ENCODE measurements at places on chromosomes 4 and X.

DNA sequence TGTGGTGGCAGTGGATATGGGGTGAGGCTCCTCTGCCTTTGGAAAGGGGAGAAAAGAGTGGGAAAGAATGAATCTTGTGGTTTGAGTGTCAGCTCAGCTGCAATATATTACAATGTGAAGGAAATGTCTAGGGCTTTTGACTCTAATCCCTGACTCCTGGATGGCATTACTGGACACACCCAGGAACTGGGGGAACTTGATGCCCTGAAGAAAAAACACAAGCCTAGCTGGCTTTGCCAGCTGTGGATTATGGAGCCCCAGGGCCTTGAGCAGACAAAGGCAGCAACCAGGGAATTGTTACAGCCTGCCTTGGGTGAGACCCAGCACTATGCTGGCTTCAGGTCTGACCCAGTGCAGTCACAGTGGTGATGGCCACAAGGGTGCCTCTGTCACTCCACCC, 57.1 kb upstream of the CYSLTR1 start:
- DNase-seq = no peak

DNA sequence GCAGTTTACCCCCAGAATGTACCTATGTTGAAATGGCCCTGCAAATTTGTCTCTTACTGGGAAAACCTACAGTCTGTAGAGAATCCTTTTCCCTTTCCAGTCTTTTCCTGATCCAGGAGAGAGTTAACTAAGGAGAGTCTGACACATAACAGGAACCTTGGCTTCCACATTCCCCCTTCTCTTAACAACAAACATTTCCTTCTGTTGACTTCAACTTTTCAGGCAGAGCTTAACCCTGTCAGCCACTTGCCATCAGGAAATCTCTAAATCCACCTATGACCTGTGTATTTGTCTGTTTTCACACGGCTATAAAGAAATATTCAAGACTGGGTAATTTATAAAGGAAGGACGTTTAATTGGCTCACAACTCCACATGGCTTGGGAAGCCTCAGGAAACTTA, 45.6 kb upstream of the GPR78 start:
- no peak for DNase-seq

DNA sequence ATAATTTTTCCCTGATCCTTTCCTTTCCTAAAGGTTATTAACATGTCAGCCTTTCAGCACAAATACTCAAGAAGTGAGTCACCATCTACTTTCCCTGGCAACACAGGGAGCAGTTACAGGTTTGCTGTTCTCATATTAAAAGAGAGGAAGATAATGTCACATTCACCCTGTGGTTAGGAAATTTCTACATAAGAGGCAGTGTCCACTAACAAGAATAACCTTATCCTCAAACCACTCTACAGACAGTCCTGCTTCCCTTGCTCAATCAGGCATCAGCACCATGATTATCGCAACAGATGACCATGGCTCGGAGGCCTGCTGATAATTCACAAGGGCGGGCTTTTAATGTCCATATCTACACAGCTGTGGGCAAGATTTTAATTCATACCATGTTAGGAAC, 30.9 kb downstream of the RNF150 start:
- DNase-seq = peak; percentile 3

GRCh38 chr4:87150498-87151261, 69.7 kb downstream of the KLHL8 start:
- DNase-seq = peak; percentile 89

DNA sequence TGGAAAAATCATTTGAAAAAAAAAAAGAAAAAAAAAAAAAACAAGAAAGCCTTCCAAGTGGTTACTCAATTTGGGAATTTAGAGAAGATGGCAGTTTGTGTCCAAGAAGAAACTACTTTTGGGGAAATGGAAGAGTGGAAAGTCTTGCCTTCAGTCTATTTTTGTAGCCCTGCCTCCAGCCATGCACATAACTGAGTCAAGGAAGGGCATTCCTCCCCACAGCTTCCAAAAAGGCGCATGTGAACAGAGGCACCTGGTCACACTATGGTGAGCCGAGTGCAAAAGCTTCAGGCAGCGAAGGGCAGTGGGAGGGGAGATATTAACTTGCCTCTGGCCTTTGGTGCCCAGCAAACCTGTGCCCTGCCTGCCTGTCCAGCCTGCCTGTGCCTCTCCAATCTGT, 163.7 kb downstream of the SMIM20 start:
- no peak for DNase-seq

DNA sequence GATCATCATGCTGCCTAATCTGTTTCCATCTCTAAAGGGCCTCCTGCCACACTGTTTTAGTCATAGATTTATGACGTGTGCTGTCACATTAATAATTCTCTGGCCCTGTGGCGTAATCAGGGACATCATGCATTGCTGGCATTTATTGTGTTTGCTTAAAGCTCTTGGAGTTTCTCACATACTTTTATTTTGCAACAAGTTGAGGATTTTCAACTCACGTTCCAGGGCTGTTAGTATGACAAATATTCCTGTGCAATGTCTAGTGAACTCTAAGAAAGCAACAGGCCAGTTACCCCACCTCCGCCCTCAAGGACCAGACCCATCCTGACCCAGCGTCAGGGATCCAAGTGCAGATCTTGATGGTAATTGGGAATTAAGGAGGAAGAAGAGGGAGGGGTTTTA, 7.8 kb upstream of the PIGA start:
- DNase-seq = no peak

GRCh38 chr4:133920236-133920635, 281.4 kb downstream of the PABPC4L start:
- no peak for DNase-seq

GRCh38 chrX:150028692-150029091, 90.4 kb upstream of the EOLA2 start:
- DNase-seq = no peak

- DNase-seq = no peak
Observed at GRCh38 chr4:147969573-147970385, 237.9 kb downstream of the ARHGAP10 start.

GRCh38 chrX:105822138-105823091, at the start of gene NRK:
Gene NRK, plus strand, starts transcription at chrX:105822539. Its CDS starts 307 bp downstream, at chrX:105822846.
- DNase-seq = no peak

GRCh38 chr4:155952501-155952901, 1.2 kb downstream of the CTSO start:
- no peak for DNase-seq

GRCh38 chr4:8740666-8741395, 130.8 kb downstream of the HMX1 start:
- DNase-seq = no peak

Measured in inflammatory macrophage (primary cell).